HFF-Myc (cell line): ENCODE measurements at places on chromosomes 2 and 18.
A peak's percentile ranks its signal among the peaks of the same experiment; 100 is the strongest.

- DNase-seq, result no peak
These were observed 1.6 kb upstream of the CFLAR start for GRCh38 chr2:201114350-201114749.

- DNase-seq, result no peak
These were observed 347.2 kb upstream of the NETO1 start for GRCh38 chr18:73214970-73215369.

DNA sequence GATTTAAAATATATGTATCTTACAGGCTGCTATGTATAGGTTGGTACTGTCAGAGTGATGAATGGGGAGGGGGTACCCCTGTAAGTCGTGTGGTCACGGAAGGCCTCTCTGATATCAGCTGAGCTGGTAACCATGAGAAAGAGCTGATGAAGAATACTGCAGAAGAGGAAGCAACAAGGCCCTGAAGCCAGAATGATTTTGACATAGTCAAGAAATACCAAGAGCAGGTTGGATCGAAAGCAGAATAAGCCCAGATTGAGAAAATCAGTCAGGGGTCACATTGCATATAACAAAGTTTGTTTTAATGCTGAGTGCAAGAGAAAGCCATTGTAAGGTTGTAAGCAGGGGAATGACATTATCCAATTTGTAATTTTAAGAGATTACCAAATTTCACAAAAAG, 57.3 kb downstream of the UNC50 start:
- no peak for DNase-seq

- no peak for DNase-seq
These were observed 12.4 kb downstream of the G6PC2 start for GRCh38 chr2:168913495-168913894.

DNA sequence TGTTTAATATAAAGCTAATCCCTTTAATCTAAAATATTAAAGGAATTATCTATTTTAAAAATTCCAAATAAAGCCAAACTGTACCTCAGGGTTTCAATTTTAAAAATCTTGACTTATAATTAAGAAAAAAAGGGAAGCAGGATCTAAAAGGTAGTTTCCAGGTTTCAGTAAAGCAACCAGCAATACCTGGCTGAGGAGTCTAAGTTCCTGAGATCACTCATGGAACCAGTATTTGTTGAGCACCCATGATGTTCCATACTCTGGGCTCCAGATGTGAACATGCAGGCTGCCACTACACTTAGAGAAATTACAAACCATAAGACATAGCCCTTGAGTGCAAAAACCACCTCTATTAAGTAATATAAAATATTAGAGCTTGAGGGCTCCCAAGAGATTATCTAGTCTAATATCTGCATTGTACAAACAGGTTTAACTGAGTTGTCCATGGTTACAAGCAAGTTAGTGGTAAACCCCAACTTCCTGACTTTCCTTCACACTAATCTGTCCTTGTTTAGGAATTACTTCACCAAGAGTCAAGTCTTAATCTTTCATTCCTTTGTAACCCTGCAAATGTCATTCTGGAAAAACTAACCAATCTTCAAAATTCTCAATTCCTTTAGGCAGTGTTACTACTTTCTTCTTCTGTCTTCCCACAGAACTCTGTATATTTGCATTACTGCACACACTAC, 49.2 kb downstream of the CLASP1 start:
- DNase-seq, result no peak

- DNase-seq, result no peak
These were observed 3.2 kb downstream of the CNNM3 start for GRCh38 chr2:96819128-96819875.

GRCh38 chr2:224366267-224366844, 35.6 kb downstream of the FAM124B start:
- DNase-seq, result no peak

DNA sequence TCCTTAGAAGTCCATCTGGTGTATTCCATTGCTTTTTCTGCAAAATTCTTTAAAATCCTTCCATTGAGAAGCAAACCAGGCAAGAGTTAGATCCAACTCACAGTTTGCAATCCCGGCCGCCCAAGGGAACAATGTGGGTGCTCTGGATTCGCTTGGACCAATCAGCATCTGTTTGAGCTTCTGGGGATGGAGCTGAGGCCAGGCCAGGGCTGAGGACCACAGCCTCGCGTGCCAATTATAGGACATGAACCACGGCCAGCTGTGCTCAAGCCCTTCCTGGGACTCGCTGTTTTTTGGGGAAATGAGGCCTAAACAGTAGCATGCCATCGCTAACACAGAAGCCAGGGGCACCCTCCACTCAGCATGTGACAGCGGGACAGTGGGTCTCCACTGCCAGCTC, 270.8 kb downstream of the HDAC4 start:
- no peak for DNase-seq

GRCh38 chr2:26462511-26463243, 15.2 kb downstream of the OTOF start:
- no peak for DNase-seq

DNA sequence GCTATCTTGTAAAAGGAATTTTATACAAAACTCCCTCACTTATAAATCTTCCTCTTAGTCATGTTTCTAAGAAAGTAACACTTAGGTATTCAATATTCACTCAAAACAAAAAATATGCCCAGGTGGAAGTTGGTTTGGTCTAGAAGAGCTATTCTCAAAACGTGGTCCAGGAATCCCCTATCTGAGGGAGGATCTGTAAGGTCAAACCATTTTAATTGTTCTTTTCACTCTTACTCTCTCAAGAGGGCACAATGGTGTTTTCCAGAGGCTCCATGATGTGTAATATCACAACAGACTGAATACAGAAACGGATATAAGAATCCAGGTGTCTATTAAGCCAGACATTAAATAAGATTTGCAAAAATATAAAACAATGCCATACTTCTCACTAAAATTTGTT, 9.9 kb downstream of the MOB1A start:
- DNase-seq, result no peak

DNA sequence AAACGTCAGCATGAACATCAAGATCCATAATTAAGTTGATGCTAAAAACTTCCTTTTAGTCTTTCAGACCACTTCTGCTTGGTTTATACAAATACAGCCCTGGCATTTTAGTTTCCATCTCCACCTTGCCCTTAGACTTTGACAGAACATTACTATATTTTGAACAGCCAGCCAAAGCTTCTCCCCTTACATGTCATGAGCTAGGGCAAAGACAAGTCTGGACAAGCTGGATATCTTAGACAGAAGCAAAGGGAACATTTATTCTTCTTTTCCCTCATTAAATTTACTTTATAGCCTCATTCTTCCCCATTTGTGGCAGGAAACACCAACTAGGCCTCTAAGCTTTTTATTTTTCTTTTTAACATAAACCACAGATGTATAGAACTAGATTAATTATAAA, 403.3 kb downstream of the SUCLG1 start:
- DNase-seq, result no peak

DNA sequence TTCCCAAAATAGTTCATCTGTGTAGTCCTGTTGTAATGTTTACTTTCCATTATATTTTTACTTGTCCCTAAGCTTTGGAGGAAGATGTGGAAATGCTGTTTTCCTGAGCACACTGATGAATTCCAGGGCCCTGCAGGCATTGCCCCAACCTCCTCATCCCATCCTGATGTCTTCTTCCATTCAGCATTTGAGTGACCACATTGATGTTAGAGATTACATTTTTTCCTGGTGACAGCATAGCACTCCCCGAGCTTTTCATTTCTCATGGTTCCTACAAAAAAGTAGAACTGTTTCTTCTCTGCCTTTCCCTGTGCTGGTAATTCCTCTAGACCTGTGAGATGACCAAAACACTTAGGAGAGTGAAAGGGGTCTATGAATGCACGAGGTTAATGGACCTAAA, 4.8 kb downstream of the IL36A start:
- DNase-seq, result no peak

GRCh38 chr2:240974771-240975572, 23.4 kb upstream of the SNED1 start:
- DNase-seq, result no peak

- DNase-seq, result no peak
These were observed 33.4 kb upstream of the LPIN2 start for GRCh38 chr18:3046216-3046808.

GRCh38 chr2:1907849-1908533, 163.7 kb upstream of the PXDN start:
- no peak for DNase-seq

DNA sequence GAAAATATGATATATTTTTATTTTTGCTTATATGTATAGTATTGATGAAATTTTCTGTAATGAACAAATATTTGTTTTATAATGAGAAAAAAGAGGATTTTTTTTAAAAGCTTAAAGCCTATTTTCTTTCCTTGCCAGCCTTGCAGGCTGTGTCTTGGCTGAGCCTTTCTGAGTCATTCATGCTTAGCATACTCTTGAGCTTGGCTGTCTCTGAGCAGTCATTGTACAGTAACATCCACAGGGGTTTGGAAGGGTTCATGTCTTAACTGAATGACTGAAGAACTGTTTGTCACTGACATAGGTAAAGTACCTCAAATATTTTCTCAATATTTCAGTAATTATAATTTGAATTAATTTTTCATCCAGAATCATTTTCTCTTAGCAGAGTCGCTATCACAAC, 49.3 kb downstream of the GPR39 start:
- no peak for DNase-seq

- no peak for DNase-seq
These were observed 31.7 kb downstream of the TMEM178A start for GRCh38 chr2:39697454-39697853.

DNA sequence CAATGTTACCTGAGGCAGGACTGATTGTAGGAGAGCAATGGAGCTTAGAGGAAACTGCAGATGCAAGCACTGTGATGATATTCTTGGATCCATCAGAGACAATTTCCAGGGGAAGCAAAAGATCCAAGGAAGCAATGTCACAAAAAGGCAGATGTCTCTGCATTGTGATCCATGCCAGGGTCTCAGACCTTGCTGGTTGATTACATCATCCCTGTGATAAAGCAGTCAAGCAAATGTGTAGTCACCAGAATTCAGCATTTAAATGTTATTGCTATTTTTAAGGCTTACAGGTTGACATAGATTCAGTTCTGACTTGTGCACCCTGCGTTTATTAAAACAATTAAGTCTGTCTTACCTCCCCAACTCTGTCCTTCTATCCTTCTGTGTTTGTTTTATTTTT, 56.8 kb upstream of the CCDC85A start:
- no peak for DNase-seq

DNA sequence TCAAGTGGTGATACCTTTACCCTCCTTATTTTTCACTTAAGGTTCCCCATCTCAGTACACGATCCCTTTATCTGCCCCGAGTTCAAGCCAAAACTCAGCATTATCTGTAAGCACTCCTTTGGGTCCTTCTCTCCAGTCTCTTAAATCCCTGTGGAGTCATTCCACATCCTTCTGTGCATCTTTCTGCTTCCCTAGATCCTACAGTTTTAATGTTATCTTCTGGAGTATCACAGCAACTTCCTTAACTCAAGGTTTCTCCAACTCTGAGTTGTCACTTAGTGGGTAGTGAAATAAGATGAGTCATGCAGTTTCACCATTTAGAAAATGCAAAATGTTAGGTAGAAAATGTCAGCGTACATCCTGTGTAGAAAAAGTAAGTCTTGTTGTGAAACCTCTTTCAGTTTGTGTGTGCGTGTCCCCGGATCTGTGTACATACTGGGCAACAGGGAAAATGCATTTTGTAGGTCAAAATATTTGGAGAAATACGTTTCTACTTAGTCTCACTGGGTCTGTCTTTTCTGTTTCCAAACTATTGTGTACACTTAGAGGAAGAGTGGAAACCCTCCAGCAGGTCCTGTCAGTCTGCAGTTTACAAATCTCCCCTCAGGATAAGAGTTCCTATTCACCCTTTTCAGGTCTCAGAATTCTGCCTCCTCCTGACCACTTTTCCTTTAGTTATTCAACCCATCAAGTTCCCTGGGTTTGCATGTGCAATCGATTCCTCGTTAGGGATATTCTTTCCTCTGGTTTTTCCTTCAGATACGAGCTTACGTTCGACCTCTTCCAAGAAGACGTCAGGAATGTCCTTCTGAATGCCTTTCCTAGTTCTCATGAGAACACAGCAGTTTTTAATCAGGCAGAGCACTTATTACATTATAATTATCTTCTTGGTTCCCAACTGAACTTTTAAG, 154.8 kb downstream of the TGIF1 start:
- peak; percentile 82 for DNase-seq

GRCh38 chr18:49274188-49274714, 186.2 kb downstream of the DYM start:
- DNase-seq, result no peak

DNA sequence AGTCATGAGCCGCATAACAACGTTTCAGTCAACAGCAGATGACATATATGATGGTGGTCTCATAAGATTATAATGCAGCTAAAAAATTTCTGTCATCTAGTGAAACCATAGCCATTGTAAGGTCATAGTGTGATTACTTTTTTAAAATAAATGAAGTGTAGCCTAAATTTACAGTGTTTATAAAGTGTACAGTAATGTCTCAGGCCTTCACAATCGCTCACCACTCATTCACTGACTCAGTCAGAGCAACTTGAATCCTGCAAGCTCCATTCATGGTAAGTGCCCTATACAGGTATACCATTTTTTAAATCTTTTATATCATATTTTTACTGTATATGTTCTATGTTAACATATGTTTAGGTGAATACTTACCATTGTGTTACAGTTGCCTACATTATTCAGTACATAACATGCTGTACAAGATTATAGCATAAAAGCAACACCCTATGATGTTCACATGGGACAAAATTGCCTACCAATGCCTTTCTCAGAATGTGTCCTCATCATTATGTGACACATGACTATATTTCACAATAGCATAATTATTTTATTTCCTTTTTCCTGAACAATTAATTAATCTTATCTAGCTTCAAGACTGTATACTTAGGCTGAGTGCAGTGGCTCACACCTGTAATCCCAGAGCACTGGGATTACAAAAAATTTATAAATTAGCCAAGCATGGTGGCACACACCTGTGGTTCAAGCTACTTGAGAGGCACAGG, 1115.9 kb upstream of the ZEB2 start:
- no peak for DNase-seq

DNA sequence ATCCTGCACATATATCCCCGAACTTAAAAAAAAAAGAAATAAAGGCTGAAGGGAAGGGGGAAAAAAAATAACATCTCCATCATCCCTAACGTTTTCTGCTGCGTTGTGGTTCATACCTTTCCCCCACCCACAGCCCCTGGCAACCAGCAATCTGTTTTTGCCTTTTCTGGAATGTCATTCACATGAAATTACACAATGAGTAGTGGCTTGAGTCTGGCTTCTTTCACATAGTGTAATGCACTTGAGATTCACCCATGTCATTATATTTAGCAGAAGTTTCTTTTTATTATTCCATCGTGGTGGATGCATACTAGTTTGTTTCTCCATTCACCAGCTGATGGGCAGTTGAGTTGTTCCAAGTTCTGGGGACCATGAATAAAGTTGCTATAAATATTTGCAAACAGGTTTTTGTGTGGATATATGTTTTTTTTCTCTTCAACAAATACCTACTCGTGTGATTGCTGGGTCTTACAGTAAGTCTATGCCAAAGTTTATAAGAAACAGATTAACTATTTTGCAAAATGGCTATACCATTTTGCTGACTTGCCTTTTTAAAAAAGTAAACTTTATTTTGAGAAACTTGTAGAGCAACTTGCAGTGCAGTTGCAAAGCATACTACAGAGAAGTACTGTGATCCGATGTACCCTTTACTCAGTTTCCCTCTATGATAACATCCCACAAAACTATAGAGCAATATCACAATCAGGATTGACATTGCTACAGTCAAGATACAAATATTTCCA, 322.5 kb downstream of the LPIN1 start:
- no peak for DNase-seq

GRCh38 chr2:98489971-98490962, 45.6 kb downstream of the INPP4A start:
- no peak for DNase-seq

GRCh38 chr2:9205486-9205885, 1.1 kb upstream of the ASAP2 start:
- DNase-seq, result no peak
